GM18507 (cell line): ENCODE measurements at places on chromosomes 12 and 14.

DNA sequence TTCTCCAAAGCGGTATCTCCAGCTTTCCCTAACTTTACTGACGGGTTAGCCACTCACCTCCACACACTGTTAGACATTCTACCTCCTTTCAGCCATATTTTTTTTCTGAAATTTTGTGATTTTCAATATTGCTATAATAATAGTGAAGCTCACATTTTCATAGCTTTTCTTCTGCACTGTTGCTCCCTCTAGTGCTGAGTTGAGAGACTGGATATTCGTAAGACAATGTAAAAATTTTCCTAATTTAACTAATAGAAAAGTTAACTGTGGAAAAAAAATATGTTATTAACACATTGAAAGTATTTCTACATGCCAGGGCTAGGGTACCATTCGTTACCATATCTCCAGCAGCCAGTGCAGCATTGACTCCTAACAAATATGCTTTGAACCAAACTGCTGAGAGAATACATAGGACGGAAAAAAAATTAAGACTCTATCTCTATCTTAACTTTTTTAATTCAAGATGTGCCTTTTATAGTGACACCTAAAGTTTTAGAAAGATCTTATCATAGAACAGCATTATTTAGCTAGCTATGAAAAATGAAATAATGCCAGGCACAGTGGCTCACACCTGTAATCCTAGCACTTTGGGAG is 48.7 kb upstream of the ABCC9 start:
- DNase-seq, result no peak

GRCh38 chr12:3236345-3237187 is 159.4 kb downstream of the TSPAN9 start:
- no peak for DNase-seq

GRCh38 chr12:44618946-44619345 is 257.2 kb downstream of the NELL2 start:
- DNase-seq, result no peak

GRCh38 chr14:36320897-36321381 is 502 bp upstream of the MBIP start:
- no peak for DNase-seq

- no peak for DNase-seq
Observed at GRCh38 chr14:66311990-66312389, 174.2 kb upstream of the CCDC196 start.

DNA sequence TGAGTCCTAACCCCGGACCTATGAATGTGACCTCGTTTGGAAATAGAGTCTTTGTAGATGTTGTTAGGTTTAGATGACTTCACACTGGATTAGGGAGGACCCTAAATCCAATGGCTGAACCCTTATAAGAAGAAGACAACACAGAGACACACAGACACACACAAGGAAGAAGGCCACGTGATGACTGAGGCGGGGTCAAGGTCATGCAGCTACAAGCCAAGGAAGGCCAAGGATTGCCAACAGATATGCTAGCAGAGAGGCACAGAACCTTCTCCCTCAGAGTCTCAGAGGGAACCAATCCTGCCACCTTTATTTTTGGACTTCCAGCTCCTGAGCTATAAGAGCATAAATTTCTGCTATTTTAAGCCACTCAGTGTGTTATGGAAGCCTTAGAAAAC is 31.8 kb downstream of the LTBP2 start:
- DNase-seq, result no peak

- peak; percentile 12 for DNase-seq
Observed at GRCh38 chr12:76558684-76559399, 729 bp downstream of the OSBPL8 start.

- DNase-seq, result no peak
Observed at GRCh38 chr12:14567351-14568162, at the start of gene PLBD1. Gene PLBD1, minus strand, starts transcription at chr12:14567883. Its CDS starts 187 bp downstream, at chr12:14567696.

GRCh38 chr14:55279384-55279783 is 8.2 kb downstream of the FBXO34 start:
- DNase-seq, result no peak

- no peak for DNase-seq
Observed at GRCh38 chr14:94110552-94111181, at the start of gene IFI27. Gene IFI27, plus strand, starts transcription at chr14:94110736.

DNA sequence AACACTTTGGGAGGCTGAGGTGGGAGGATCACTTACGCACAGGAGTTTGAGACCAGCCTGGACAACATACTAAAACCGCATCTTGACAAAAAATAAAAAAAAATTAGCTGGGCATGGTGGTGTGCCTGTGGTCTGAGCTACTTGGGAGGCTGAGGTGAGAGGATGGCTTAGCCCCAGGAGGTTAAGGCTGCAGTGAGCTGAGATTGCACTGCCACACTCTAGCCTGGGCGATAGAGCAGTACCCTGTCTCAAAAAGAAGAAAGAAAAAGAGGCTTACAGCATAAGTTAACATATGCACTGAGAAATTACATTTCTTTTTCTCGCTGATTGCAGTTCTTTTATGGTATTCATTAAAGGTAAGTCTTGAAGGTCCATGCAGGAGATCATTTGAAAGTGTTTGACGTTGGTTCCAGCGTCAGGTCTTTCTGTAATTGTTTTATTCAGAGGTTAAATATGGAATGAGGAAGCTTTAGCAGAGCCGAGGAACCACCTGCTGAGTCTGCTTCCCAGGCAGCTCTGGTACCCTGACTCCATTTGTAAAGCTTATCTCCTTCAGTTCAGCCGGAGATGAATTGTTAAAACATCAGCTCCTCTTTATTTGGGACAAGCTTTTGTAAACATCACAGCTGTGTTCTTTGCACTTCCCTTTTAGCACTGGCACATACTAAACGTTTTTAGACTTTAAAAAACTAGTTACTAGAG is 18.5 kb downstream of the SFSWAP start:
- no peak for DNase-seq

- DNase-seq, result no peak
Observed at GRCh38 chr12:3620856-3621255, 129.9 kb downstream of the PRMT8 start.

- no peak for DNase-seq
Observed at GRCh38 chr12:132182711-132183365, 38.6 kb downstream of the NOC4L start.

DNA sequence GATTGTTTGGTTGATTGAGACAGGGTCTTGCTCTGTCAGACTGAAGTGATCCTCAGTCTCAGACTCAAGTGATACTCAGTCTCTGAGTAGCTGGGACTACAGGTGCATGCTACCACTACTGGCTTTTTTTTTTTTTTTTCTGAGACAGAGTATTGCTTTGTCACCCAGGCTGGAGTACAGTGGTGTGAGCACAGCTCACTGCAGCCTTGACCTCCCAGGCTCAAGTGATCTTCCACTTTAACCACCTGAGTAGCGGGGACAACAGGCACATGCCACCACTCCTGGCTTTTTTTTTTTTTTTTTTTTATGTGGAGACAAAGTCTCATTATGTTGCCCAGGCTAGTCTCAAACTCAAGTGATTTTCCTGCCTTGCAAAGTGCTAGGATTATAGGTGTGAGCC is 31.8 kb downstream of the CPSF2 start:
- no peak for DNase-seq

DNA sequence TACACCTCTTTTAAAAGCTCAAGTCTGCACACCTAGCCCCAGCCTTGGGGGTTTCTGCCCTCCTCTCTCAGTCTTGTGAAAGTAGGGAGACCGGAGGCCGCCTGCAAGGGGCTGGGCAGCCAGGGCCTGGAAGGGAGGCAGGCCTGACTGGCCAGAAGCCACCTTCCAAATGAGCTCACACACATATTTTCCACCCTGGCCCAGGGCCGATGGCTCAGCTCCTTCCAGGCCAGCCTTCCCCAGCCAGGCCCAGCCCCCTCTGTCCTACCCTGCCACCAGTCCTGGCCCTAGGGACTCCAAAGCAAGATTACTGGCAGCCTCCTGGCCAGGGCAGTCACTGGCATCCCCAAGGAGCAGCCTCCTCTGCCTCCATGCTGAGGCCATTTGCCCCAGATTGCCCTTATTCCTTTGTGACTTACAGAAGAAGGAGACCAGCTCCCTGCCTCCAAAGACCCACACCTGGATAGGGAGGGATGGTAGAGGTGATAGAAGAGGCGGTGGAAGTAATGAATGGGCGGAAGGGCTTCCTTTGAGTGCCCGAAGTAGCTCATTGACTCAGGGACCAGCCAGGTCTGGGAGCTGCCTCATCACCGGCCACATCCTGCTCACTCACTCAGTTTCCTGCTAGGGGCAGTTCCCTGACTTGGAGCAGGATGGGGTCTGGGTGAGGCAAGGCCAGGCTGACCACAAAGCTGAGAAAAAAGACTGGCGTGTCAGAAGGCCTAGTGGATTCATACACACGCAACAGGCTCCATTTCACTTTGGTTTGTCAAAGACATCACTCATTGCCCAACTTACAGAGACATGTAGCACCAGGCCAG is 14.8 kb downstream of the MMP14 start:
- no peak for DNase-seq

- DNase-seq, result no peak
Observed at GRCh38 chr12:92077530-92077929, 68.1 kb downstream of the BTG1 start.

GRCh38 chr12:116558280-116559161 is 660 bp upstream of the MAP1LC3B2 start:
- no peak for DNase-seq

- no peak for DNase-seq
Observed at GRCh38 chr14:23725980-23726710, 90.0 kb downstream of the DHRS2 start.

DNA sequence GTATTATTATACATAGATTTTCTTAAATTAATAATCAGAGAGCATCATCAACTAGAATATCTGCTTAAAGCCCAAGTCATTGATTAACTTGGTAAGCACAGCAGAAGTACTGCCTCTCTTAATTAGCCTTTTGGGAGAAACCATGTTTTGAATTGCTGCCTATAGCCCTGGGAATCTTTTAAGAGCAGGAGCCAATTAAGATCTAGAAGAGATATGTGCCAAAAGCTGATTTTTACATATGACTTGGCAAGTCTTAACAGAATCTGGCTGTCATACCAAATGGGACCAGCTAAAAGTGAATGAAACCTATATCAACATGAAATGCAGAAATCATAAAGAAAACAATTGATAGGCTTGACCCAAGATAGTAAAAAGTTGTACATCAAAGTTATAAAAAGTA is 23.2 kb upstream of the WNK1 start:
- DNase-seq, result no peak

DNA sequence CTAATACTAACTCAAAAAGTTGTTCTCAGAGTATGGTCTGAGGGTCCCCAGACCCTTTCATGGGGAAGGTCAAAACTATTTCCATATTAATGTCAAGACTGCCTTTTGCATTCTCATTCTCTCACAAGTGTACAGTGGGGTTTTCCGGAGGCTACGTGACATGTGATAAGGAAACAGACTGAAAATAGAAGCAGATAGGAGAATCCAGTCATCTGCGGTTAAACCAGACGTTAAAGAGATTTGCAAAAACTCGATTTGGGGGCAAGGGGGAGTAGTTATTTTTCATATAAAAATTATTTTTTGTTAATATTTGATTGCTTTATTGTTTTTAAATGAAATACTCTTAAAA is 1.0 kb upstream of the NAP1L1 start:
- no peak for DNase-seq

DNA sequence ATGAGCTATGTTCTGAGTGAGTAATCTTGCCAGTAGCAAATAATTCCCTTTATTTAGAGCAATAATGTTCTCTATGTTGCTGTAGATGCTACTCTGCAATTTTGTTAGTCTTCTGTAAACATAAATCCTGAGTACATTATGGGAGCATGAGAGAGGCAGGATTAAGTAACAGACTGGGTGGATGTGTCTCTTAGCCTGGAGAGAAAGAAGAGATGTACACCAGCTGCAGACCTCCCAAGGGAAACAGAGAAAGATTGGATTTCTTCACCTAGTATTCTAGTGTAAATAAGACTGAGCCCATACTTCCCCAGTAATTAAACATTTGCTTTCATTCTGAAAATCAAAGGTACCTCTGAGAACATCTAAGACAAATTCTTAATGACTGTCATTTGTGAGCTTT is 564.0 kb downstream of the TRHDE start:
- DNase-seq, result no peak

DNA sequence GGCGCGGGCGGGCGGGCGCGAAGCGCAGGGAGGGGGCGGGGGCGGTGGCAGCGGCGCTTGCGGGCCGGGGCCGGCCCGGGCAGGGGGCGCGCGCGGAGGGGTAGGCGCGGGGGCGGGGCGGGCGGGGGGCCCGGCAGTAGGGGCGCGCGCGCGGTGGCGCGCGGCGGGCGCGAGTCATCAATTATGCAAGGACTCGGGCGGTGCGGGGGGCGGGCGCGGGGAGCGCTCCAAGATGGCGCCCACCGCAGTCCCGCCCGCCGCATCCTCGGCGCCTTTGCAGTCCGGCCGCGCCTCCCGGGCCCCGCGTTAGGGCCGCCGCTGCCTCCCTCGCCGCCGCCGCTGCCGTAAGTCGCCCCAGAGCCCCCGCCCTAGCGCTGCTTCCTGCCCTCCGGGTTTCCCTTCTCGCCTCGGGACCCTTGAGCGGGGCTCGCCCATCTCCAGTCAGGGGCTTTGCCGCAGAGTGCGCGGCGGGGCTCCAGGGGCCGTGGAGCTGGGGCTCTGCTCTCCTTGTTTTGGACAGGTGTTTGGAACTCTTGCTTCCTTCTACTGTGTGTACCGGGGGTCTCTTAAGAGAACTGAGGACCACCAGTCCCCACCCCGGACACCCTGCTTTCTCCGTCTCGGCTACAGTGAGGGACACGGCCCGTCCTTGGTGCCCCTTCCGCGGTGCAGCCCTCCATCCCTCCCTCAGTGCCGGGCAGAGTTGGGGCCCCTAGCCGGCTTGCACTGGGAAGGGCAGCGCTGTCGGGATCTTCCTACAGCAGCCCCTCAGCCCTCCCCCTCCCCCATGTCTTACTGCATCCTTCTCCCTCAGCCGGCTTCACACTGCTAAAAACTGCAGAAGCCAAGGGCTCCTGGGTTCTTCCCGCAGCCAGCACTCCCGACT is at the start of gene SCN8A:
Gene SCN8A, plus strand, starts transcription at position 218 of the 886 bp plus-strand sequence. CDS start 71,585 bp downstream, outside the sequence.
- no peak for DNase-seq
